ENCODE measurements at places on chromosomes 13 and 19.
A peak's percentile ranks its signal among the peaks of the same experiment; 100 is the strongest.

DNA sequence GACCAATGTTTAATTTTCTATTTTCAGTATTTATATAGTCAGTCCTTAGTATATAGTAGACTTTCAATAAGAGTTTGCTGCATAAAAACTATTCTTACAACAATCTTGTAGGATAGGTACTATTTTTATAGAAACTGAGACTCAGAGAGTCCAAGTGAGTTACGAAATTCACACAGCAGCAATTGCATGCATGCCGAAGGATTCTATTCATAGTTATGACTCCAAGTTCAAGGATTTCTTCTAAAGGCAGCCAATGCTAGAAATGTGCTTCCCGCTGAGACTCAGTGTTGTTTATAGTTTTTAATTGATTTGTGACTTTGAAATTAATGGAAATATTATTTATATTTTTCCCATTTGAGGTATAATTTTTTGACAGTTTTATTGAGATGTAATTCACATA lies 62.7 kb upstream of the CSNK1A1L start:
- no peak for DNase-seq

- no peak for DNase-seq
Observed at GRCh38 chr19:48780631-48781391, 25.5 kb downstream of the FGF21 start.

DNA sequence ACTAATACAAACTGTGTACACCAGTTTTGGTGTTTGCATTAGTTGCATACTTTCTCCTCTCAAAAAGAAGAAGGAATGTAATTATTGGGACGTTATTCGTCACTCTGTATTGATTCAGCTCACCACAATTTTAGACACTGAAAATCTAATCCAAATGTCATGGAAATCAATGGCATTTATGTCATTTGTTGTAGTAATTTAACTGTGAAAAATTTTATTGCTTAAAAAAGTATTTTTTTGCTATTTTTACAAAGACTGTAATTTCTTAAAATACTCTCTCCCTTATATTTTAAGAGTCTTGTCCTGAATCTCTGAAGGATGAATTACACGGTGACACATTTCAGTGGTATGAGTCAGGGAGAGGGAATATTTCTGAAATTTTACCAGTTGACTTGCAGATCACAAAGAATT lies 2117.6 kb downstream of the PCDH9 start:
- DNase-seq, result peak; percentile 52

GRCh38 chr13:30615481-30615865 lies 2.2 kb upstream of the USPL1 start:
- no peak for DNase-seq

GRCh38 chr13:26964278-26965250 lies 204.0 kb upstream of the GPR12 start:
- no peak for DNase-seq

- no peak for DNase-seq
Observed at GRCh38 chr13:113150550-113151365, 7.7 kb upstream of the PROZ start.

- DNase-seq, result peak; percentile 79
Observed at GRCh38 chr19:35882114-35882832, 13.9 kb downstream of the APLP1 start.

DNA sequence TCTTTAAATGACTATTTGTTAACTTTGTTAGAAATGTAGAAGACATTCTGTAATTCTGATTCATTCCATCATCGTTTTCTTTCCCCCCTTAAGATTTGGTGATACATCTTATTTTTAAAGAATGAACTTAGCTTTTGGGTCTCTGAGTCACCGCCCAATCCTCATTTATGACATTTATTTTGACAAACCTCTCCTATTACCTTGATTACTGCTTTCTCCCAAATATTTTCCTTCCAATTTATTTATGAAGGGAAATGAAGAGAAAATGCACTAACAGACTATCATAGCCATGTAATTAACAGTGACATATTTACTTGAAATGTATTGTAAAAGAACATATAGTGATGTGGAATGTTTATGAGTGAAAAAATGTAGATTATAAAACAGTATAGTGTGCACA lies 241.6 kb downstream of the DCLK1 start:
- DNase-seq, result no peak

GRCh38 chr19:51440846-51441409 lies 17.3 kb downstream of the SIGLEC8 start:
- no peak for DNase-seq

DNA sequence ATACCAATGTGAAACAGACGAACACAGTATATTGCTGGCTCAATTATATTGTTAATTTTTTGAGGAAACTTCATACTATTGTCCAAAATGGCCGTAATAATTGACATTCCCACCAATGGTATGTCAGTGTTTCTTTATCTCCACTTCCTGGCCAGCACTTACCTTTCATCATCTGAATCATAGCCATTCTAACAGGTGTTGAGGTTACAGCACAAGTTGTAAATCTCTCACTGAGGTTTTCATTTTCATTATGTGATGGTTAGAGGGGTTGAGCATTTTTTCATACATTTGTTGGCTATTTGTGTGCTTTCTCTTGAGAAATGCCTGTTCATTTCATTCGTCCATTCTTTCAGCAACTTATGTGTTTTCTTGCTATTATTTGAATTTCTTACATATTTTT lies 824.0 kb downstream of the UQCRFS1 start:
- DNase-seq, result no peak

DNA sequence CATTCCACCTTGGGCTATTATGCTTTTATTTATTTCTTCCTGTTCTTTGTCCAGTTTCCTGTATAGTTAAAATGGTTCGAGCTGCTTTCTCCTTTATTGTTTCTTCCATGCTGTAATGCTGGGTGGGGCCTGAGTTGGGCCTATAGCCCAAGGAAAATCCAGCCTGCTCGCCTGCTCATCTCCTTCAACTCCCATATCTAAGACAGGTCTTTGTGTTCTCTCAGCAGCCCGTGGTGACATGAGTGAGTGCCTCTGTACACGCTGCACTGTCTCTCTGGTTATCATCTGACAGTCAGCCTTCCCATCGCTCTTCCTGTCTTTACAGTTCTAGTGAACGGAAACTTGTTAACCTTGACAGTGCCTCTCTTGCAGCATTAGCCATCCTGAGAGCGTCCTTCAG lies 221.9 kb upstream of the SLC10A2 start:
- DNase-seq, result no peak

- no peak for DNase-seq
Observed at GRCh38 chr13:23609414-23609760, 39.2 kb downstream of the TNFRSF19 start.

Measured in GM04504 (cell line).